ENCODE measurements at places on chromosomes 12 and 14. TPM values are rescaled to one million over a fixed set of nuclear protein-coding genes. Genes with fewer than 3 reads are reported as not detected.
A peak's percentile ranks its signal among the peaks of the same experiment; 100 is the strongest.

DNA sequence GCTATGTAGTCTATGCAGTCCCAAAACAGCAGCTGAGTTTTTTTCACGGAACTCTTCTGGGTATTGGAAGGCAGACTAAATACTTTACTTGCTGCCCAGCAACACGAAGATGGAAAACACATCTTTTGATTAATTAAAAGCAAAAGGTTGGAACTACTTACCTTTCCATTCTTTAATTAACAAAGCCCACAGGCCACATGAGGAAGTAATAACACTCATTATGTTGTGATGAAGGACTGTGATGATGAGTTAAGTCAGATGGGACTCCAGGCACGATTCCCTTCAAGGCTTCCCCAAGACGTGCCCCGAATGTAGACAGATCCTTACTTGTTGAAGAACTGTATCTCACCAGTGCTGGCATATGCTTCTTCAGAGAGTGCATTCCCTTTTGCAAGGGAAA lies 129.0 kb downstream of the WIF1 start:
- peak overlapping the region; percentile 94 for H3K27ac ChIP-seq
- H3K27me3 ChIP-seq: peaks cover 6% of the 10 kb centered on the region
- peaks cover 45% of the 10 kb centered on the region for H3K4me1 ChIP-seq
- no peak for DNase-seq

DNA sequence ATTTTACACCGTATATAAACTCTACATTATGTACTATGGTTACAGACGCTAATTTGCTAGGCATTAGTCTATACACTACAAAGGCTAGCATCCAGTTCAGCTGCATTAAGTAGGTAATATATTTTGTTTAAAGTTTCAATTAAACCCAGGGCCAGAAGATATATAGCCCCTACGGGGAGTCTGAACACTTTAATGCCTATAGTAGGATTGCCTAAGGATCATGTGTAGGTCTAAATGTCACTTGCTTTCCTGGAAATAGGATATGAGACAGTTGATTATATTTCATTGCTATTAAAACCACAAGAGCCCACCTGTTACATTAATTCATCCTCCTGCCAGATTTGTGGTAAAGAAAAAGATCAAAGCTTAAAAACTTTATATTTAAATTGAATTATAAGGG lies 286.9 kb downstream of the TMTC2 start:
- H3K36me3 ChIP-seq: no peaks in the 10 kb centered on the region
- peaks cover 3% of the 10 kb centered on the region for H3K4me1 ChIP-seq
- no peak overlapping the region for H3K4me3 ChIP-seq
- H3K27ac ChIP-seq: no peak overlapping the region

DNA sequence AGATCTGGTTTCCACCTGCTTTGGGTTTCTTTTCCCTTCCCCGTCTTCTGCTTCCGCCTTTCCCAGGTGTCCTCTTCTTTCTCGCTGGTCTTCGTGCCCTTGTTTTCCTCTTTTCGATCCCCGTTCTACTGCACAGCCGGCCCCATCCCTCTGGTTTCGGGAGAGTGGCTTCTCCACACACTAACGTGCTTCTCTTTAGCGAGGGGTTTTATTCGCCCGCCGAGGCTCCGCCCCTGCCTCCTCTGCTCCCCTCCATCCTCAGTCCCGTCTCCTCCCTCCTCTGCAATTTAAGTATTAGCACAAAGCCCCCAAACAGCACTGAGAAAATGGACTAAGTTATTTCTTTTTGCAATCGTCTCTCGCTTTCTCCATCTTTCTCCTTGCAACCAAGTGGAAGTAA lies at the start of gene SLC7A8:
Gene SLC7A8 (minus strand): TSS at position 182 of the 400 bp plus-strand sequence. CDS start 746 bp downstream, outside the sequence.
- DNase-seq: peak; percentile 78
- H3K36me3 ChIP-seq: peaks cover 14% of the 10 kb centered on the region
- H3K27me3 ChIP-seq: no peaks in the 10 kb centered on the region
- H3K27ac ChIP-seq: no peak within 1 kb of the TSS

- peaks cover 12% of the 10 kb centered on the region for H3K36me3 ChIP-seq
- peaks cover 18% of the 10 kb centered on the region for H3K4me1 ChIP-seq
- no peaks in the 10 kb centered on the region for H3K27me3 ChIP-seq
- no peak overlapping the region for H3K27ac ChIP-seq
- DNase-seq: no peak
- H3K4me3 ChIP-seq: no peak overlapping the region
Observed at GRCh38 chr14:60807971-60808370, 73.4 kb downstream of the MNAT1 start.

The RFX4 gene
- 0.14 TPM for total RNA-seq

Data from WTC11 (cell line).